Activated T-cell treated with anti-CD3 and anti-CD28 coated beads, Interleukin-2, amount 50 U/mL, for 72 hours (primary cell): ENCODE measurements at places on chromosomes 3 and 15.
A peak's percentile ranks its signal among the peaks of the same experiment; 100 is the strongest.

DNA sequence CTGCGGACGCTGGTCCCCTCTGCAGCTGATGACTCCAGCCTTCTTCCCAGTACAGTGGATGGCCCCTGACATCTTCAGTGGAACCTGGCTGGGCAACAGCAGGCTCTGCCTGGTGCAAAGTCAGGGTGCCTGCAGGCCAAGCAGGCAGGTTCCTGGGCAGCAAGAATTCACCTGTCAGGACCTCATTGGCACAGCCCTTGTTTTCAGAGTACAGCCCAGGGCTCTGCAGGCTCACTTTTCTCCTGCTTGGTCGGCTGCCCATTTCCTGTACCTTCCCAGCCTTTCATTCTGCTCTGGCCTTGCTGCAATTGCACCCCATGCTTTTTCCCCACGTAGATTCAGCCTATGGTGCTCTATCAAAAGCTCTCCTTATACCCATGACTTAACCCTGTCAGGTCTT is 56.0 kb downstream of the LRTM1 start:
- DNase-seq, result no peak

DNA sequence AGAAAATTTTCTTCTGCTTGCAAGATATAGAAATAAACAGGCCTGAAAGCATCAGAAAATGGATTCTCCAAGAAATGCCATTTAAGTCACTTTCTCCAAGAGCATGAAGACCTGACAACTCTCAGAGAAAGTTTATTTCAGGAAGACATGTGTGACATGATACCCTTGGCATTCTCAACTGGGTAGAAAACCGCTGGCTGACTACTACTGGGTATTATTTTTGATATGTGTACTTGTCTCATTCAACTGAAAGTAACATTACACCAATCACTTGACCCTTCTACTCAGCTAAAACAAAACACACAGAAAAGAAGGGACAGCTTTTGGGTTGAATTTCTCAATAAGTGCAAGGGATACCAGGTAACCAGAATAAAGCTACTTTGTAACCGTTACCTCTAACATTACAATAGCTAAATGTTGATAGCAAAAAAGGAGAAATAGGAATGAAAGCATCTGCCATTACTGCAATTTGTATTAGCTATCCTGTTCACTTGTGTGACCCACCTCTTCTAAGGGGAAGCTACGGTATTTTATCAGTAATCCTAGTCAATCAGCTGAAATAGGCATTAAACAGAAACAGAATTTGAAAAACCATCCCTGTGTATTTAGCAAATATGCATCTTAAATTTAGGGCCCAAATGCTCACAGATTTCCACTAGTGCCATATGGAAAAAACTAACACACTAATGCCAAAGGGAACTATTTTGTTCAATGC is 7.3 kb downstream of the TRA2B start:
- DNase-seq, result no peak

DNA sequence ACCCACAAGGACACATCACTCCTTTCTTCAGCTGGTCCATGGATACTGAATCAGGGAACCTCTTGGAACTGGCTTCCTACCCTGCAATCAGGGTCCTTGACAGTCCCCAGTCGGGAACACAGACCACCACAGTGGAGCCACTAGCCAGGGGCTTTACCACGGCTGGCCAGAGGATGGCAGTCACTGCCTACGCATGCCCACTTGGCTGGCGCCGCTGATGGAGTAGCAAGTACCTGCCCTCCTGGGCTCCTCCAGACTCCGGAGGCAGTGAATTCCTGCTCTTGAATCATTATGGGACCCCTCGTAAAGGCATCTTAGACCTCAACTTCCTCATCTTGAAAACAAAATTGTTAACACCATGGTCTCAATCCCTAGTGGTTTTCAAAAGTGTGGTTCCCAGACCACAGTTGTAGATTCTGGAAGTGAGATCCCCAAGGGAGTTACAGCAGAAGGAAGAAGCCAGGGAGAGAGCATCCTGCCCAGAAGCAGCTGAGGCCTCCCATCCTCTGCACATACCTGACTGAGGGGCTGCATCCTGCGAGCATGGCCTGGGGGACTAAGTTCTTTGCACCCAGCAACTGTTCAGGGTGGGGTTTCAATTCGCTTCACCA is 9.1 kb upstream of the SKIC8 start:
- peak; percentile 76 for DNase-seq

DNA sequence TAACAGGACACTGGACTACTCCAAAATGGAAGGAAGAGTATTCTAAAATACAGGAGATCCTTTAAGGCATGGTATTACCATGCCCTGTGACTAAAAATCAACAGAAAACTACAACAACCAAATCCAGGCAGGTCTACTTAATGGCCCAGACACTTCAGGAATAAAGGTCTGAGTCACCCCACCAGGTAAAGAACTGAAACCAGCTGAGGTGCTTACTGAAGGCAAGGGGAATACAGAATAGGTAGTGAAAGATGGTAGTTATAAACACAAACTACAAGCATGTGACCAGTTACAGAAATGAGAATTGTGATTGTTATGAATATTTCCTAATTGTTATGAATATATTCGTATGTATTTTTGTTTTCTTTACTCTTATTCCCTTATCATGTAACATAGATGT is 13.4 kb downstream of the IFT57 start:
- no peak for DNase-seq

DNA sequence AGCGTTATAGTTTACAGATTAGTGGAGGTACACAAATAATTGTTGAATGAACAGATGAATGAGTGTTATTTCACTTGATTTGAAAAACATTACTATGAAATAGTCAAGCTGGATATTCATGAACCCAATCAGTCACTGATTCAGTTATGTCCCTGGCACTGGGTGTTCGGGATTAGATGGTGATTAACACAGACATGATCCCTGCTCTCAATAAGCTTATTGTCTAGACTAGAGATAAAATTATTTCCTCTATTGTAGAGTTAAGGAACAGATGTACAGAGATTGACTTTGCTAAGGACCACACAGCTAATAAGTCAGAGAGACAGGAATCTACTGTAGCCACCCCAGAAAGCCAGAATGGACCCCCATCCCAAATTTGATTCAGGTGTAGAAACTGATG is 963 bp downstream of the GRAMD1C start:
- no peak for DNase-seq

DNA sequence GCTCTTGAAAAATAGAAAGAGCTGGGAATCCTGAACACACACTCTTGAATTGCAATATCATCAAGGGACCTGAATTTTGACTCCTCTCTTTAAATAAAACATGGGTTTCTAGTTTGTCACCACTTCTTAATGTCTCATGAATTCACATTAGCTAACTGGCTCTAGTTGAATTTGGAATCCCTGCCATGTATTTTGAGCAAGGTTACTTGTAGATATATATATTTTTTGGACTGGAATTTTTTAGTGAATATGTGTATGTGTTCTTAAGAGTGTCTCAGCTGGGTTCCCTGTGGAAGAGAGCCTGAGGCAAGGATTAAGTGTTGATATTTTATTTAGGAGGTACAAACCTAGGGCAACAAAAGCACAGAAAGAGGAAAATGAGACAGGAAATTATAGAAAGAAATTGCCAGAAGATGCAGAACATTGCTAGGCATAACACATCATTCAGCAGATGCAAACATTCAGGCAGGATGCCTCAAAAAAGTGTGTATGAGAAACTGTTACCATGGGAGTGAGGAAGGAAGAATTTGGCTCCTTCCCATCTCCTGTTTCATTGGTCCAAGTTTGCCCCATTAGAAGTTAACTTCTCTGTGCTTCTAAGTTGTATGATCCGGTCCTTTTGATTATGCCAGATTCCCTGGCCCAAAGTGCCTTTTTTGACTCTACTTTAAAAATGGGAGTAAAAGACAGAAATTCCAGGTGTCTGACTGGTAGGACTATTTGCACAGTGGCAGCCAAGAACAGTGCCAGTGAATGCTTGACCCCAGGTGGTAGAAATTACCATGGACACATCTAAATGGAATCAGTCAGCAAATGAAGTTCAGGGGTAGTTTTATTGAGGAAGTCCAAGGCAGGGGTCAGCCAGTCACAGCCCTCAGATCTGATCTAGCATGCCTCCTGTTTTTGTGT is 253.7 kb upstream of the TGFBR2 start:
- DNase-seq, result no peak

DNA sequence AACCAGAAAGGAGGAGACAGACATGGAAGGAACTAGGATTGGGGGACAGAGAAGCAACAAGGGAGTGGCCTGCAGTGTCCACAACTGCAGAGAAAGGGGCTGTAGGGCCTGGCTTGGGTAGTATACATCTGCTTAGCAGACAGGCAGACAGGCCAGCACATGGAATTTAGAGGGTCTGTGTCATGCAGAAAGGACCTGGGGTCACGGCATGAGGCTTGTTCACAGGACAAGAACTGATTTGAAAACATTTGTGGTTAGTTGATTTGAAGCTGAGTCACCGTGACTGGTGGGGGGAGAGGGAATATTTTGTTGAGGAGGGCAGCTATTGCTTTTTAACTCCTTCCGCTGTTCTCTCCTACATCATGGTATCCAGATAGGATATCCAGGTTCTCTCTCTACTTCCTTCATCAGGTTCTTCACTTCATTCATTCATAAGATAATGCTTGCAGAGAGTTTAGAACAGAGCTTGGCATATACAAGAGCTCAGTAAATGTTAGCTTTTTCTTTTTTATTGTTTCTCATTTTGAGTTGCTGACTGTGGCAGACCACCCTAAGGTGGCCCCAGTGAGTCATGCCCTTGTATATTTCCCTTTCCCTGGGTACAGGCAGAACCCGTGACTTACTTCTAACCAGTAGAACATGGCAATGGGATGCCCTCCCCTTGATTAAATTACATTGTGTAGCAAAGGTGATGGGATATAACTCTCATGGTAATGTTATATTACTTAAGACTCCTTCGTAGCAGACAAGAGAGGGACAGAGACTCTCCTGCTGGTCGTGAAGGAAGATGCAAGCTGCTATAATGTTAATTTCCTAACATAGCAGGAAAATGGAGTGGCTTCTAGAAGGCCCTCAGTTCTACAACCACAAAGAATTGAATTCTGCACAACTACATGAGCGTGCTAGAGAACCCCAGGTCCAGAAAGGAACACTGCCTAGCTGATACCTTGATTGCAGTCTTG is 95.0 kb upstream of the NMNAT3 start:
- no peak for DNase-seq
